ENCODE measurements at places on chromosomes 3 and 15.

GRCh38 chr3:9293076-9293475, 43.6 kb upstream of the SRGAP3 start:
- no peak for DNase-seq

- DNase-seq = no peak
These were observed 49.7 kb downstream of the SLCO2A1 start for GRCh38 chr3:133980035-133980434.

DNA sequence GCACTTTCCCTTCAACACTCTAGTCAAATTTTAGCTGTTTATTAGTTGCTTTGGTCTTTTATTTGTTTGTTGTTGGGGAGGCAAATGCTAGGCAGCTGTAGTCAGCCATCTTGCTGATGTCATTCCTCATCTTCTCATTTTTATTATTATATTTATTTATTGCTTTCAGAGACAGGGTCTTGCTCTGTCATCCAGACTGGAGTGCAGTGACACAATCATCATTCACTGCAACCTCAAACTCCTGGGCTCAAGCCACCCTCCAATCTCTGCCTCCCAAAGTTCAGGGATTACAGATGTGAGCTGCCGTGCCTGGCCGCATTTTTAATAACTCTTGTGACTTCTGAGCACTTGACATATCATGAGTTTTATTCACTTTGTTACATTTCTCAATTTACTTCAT, 441.4 kb downstream of the DIPK2A start:
- DNase-seq = no peak

DNA sequence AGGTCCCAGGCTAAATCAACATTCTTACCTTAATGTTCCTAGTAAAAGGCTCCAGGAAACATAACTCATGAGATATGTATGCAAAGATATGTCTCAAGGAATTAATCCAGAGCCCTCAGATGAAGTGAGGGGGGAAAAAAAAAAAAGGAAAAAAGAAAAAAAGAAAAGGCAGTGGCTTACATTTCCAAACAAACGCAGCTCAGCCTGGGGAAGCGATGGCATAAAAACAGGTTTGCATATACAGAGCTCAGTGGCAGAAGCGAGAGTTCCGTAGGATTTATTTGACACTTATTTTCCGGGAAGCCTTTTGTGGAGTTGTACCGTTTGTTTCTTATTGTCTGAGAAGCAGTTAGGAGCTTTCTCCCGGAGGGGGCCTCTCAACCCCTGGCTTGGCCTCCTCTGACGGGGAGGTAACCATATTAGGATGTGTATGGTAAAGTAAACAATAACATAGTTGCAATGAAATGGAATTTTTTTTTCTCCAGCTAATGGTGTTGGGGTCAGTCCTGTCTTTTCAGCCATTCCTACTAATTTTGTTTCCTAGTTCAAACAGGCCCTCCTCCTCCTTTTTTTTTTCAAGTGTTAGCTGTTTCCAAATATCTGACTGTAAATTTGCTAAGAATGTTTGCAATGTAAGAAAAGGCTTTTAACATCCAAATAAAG, 338.6 kb downstream of the FOXP1 start:
- DNase-seq = no peak

DNA sequence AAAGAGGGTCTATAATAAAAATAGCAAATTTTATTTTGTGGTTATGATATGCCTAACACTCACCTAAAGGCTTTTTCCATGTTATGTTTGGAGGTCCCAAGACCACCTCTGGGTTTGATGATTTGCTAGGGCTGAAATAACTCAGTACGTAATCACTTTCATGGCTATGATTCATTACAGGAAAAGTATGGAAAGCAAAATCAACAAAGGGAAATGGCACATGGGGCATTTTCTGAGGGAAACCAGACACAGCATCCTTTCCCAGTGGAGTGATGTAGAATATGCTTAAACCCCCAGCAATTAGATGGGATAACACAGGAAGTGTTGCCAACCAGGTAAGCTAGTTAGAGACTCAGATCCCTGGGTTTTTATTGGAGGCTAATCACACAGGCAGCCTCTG, 701.6 kb upstream of the CBLB start:
- no peak for DNase-seq

DNA sequence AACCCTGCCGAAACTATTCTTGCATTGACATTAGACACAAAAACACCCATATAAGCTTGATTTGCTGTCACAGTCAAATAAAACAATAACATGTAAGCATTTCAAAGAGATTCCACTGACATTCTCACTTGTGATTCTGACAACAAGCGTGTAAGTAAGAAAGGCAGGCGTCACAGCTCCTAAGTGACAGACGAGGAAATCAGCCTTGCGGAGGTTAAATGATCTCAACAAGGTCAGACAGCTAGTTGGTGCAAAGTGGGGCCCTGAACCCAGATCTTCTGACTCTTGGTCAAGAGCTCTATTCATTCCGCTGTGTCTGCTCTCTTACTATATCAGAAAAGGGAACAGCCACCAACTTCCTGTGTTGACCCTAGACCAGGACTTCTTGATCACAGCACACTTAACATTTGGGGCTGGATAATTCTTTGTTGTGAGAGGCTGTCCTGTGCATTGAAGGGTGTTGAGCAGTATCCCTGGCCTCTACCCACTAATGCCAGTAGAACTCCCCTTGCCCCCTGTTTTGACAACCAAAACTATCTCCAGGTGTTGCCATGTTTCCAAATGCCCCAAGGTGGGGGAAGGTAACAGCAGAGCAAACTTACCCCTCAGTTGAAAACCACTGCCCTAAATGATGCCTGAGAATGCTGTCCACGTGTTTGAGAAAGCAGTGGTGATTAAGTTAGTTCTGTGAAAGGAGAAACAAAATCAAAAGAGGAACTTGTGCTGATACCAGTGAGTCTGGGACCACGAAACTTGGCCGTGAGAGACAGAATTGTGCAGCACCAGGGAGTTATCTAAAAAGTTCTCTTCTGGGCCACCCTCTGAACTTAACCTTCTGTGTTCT, 86.1 kb downstream of the LIPC start:
- DNase-seq = no peak

GRCh38 chr3:12221663-12222062, 63.0 kb upstream of the TIMP4 start:
- DNase-seq = no peak

GRCh38 chr3:151075869-151076562, 9.4 kb upstream of the MED12L start:
- no peak for DNase-seq

DNA sequence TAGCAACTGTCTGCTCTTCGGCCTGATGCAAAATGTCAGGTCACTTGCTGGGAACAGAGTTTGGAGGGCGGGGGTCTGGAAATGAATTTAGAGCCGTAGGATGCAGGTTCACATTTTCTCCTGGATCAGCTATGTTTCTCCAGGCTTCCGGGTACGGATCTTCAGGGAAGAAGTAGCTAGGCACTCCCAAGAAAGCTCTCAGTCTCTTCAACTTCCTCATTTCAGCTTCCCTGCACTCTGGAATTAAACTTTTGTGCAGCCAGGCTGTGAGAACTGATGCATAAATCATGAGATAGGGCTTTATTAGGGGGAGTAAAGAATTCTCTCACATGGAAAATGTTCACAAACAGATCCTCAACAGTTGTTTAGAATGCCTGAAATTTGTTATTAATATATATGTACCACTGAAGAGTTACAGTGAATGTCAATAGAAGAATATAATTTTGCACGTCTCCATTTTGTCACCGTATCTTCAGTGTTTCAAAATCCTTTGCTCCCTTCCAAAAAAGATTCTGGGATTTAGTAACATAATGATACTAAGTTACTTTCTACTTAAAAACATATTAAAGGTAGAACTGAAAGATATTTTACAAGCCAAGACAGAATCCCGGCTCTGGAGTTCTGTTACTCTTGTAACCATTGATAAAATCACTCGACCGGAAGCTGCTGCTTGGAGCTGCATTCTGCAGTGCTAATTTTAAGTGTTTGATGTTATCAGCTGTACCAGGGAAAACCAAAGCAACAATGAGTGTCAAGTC, 178.5 kb upstream of the P2RY1 start:
- no peak for DNase-seq

DNA sequence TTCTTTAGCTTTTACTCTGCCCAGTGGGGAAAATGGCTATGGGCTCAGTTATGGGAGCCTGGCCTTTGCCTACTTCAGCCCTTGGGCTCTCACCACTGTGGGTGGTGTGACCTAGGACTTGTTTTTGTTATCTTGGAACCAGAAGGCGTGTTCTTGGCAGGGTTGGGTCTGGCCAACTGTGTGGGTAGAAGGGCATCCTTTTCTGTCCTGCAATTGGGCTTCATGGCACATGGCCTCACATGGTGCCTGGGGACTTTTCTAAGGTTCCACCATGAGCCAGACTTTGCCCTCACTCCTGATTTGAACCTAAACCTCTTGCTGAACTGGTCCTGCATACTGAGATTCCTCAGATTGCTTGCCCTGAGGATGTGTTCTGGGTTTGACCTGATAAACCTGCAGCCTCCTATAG, 1.7 kb downstream of the GLYCTK start:
- DNase-seq = no peak

DNA sequence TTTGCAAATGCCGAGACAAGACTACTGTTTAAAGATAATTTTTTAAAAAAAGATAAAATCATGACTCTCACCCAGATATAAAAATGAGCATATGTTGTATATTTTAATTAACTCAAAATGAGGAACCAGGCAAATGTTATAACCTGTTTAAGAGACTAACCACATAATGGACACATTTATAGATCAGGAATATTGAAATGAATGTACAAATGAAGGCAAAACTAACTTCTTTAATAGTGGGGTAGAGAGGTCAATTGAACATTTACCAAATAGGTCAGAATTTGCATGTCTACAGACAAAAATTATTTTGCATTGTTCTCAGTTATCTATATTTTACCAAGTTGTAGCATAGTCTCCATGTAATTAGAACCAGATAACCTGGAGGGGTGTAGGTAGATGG, 134.3 kb upstream of the PFN2 start:
- no peak for DNase-seq

- DNase-seq = no peak
These were observed 29.0 kb downstream of the ADIPOQ start for GRCh38 chr3:186871403-186871924.

GRCh38 chr3:121998030-121998580, 23.9 kb downstream of the ILDR1 start:
- DNase-seq = no peak
